ENCODE measurements at places on chromosomes 12 and 14.
A peak's percentile ranks its signal among the peaks of the same experiment; 100 is the strongest.

DNA sequence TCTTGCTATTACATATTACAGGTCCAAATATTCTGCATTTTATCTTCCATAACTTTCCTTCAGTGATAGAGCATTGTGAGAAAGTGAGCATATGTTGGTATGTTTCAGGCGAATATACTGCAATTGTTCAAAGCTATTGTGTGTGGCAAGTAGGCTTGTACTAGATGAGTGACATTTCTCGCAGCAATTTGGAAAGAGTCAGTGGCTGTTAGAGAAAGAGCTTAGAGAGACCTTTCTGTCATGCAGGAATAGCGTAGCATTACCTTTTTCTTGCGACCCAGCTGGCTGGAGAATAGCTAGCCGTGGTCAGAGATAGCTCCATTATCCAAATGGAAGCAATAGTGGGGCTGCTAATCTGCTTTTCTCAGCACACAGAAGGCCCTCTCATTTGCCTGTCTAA, 678.5 kb upstream of the FOXG1 start:
- no peak for DNase-seq

DNA sequence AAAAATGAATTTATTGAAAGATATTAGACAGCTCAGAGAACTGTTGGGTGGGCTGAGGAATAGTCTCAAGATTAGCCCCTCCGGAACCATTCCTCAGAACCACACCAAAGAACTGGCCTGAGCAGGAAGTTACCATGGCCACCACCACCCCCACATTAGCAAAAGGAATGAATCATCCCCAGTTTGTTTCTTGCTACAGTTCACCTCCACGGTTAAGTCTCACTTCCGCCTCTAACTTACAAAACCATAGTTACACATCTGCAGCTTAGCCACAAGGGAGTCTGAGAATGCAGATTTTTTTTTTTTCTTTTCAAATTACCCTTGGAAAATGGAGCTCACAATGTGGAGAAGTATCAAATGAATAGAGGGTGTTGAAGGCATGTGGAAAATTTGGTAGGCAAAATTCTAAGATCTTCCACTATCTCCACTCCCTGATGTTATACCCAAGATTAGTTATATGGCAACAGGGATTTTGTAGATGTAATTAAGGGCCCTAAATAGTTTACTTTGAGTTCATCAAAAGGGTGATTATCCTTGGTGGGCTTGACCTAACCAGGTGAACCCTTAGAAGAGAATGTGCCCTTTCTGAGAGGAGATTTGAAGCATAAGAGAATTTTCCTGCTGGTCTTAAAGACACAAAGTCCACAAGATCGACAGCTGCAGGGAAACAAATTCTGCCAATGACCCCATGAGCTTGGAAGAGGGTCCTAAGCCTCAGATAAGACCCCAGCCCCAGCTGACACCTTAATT, 129.8 kb upstream of the KRR1 start:
- DNase-seq = peak; percentile 51

DNA sequence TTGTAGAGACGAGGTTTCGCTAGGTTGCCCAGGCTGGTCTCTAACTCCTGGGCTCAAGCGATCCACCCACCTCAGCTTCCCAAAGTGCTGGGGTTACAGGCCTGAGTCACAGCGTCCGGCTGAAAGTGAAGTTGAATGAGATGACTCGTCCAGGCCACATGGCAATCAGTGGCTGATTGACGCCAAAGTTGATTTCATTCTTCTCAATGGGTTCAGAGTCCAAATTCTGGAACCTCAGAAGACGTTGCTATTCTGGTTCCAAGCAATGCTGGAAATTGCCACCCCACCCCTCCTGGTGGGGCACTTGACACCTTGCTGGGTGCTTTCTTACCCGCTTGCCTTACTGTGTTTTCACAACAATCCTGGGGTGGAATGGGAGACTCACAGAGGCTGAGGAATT, 14.9 kb downstream of the ABCB9 start:
- no peak for DNase-seq

DNA sequence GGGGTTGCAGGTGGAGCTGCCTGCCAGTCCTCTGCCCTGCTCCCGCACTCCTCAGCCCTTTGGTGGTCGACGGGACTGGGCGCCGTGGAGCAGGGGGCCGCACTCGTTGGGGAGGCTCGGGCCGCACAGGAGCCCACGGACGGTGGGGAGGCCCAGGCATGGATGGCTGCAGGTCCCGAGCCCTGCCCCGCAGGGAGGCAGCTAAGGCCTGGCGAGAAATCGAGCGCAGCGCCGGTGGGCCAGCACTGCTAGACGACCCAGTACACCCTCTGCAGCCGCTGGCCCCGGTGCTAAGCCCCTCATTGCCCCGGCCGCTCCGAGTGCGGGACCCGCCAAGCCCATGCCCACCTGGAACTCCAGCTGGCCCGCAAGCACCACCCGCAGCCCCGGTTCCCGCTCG, 221.8 kb downstream of the BTG1 start:
- no peak for DNase-seq

GRCh38 chr12:107584563-107584962, 101.0 kb upstream of the PWP1 start:
- DNase-seq = no peak

DNA sequence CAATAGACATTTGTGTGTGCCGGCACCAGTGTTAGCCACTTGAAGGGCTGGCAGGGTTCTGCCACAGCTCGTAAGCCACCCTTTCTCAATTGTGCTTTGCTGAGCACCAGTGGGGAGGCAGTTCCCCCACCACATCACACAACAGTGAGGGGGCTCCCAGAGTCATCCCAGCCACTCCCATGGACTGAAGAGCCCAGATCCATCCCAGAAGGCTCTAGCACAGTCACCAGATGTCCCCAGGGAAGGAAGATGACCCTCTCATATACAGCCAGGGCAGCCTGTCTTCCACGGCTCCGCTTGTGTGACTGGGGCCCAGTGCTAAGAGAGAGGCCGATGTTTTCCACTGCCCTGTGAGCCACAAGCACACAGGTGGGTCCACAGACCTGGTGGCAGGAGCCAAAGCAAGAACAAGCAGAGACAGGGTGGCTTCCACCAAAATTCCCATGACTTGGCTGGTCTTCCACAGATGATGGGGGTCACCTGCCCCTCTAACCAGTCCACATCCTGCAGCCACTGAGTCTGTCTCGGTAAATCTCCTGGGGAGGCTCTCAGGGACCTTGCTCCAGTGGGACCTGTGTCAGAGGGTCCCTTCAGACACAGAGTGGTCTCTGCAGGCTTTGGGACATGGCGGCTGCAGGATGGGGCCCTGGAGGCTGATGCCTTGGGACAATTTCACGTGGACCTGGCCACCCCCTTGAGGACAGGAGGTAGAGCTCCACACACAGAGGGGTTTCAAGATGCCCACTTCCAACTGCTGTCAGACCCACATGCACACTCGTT, 71.9 kb upstream of the DDX11 start:
- DNase-seq = no peak

- no peak for DNase-seq
Measured at GRCh38 chr14:75434138-75434889, 6.5 kb downstream of the JDP2 start.

- no peak for DNase-seq
Measured at GRCh38 chr12:47473091-47473490, 232.7 kb downstream of the RPAP3 start.

GRCh38 chr12:115378291-115378690, 694.3 kb upstream of the TBX3 start:
- no peak for DNase-seq

DNA sequence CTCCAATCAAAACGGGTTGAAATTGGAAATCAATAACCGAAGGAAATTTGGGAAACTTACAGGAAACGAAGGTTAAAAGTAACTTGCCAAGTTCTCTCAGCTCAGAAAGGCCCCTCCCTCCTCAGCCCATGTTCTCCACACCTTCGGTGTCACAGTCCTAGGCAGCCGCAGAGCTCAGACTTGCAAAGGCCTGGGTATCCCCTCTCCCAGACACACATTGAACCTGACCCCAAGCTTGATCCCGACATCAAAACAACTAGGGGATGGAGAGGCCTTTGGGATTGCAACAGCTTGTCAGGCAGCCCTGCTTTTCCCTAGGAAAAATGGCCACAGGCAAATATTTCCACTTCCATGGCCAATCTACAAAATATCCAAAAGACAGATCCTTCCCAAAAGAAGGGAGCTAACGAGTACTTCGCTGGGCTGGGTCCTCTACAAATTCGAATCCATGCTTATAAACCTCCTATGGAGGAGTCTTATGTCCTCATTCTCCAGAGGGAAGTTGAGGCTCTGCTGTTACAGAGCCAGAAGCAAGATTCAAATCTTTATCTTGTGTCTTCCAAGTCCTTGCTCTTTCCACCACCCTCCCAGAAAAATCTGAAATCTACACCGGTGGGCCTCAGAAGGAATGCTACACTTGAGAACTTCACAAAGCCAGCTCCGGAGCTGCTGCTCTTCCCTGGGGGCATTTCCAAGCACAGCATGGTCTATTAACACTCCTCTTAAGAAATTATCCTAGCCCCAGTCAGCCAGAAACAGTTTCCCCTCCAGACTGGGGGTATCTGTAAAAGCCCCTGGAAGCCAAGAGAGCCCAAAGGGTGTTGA, 35.7 kb upstream of the PNMA1 start:
- no peak for DNase-seq

- no peak for DNase-seq
Measured at GRCh38 chr14:68511129-68512047, 281.5 kb downstream of the ZFP36L1 start.

DNA sequence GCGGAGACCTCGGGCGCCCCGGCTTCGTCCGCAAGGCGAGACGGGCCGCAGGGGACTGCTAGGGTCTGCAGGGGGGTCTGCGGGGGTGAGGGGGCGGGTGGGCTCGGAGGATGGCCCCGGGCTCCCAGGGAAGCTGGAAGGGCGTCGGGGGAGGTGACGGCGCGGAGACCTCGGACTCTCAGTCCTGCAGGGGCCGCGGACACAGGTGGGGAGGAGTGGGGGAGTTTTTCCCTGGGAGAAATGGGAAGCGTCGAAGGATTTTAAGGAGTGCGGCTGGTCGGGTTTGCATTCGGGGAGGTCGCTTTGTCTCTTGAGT, 25.9 kb downstream of the ZBTB42 start:
- DNase-seq = no peak

GRCh38 chr14:60723907-60724618, at the start of gene SIX4:
SIX4 (minus strand) TSS chr14:60724351; CDS start chr14:60724074, 277 bp downstream.
- DNase-seq = no peak

- no peak for DNase-seq
Measured at GRCh38 chr12:11863988-11864387, 206.8 kb upstream of the BCL2L14 start.

DNA sequence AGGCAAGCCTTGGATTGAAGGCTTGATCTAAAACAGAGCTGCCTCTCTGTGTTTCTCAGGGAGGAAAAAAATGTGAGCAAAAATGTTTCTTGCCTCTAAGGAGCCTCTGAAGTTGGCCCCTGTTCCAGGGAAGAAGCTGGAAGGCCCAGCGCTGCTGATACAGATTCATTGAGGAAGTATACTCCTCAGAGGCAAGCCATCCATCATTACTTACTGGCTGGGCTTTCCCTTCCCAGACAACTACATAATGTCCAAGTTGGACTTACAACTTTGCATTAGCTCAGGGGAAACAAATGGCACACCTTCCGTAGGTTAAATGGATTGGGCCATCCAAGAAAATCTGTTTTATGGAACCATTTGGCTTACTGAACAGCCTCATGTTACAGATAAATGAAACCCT, 263.7 kb upstream of the SEL1L start:
- DNase-seq = no peak

DNA sequence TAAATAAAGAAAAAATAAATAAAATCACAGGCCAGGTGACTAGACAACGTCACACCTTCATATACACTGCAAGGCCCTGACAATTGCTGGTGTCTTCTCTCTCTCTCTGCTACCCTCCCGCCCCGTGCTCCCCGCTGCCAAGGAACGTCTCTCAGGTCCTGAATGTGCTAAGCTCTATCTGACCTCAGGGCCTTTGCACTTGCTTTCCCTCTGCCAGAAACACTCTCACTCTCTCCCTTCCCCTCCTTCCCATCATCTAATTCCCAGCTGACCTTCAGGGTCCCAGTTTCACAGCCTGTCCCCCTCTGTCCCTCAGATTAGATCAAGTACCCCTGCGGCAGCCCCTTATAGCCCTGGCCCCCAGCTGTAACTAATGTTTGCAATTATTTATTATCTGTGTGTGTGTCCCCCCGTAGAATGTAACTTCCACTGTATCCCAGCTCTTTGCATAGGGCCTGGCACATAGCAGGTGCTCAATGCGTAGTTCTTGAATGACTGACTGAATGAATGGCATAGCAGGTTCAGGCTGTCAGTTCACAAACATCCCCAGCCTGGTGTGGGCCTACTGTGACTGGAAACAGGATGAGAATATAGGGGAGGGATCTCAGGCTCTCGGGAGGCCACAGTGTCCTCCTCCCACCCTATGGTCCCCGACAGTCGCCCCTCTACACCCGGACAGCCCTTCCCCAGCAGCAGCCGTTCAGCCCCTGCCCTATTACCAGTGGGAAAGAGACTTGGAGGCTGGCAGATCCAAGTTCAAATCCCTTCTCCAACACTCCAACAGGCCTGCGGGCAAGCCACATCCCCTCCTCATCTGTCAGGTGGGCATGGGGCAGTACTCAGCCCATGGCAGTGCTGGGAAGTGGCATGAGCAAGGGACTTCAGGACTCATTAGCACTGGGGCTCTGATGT, 6.6 kb downstream of the BEGAIN start:
- DNase-seq = no peak

DNA sequence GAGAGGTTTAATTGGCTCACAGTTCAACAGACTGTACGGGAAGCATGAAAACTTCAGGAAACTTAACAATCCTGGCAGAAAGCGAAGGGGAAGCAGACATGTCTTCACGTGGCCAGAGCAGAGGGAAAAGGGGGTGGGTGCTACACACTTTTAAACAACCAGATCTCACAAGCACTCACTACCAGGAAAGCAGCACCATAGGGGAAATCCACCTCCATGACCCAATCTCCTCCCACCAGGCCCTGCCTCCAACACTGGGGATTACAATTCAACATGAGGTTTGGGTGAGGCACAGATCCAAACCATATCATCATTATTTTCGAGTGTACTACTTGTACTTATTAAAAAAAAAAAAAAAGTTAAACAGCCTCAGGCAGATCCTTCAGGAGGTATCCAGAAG, 29.9 kb downstream of the RXYLT1 start:
- DNase-seq = no peak

GRCh38 chr14:104440297-104440956, 139.1 kb upstream of the C14orf180 start:
- DNase-seq = no peak

DNA sequence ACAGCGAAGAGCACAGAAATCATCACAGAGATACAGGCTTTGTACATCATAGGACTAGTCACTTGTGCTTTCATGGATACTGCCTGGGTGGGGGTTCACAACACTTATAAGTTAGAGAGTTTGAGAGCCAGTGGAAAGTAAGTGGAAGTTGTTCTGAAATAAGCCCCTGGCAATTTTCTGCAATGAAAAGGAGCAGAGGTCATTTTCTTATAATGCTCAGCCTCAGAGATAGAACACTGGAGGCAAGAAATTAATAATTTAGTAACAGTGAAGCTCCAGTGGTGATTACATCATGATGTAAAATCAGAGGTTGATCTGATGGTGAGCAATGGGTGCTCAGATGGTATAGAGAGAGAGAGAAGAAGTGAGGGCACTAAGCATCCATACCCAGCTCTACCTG, 5.8 kb downstream of the KRT6A start:
- no peak for DNase-seq

GRCh38 chr14:97539411-97539795, 742.2 kb downstream of the VRK1 start:
- no peak for DNase-seq

GRCh38 chr14:65229748-65230728, 127.7 kb upstream of the MAX start:
- DNase-seq = no peak
